ENCODE measurements at places on chromosomes 13 and 19. TPM values are rescaled to one million over a fixed set of nuclear protein-coding genes. Genes with fewer than 3 reads are reported as not detected.

The ZNF667 gene
- 0.45 TPM for total RNA-seq

The CACNA1A gene
- 1.2 TPM for total RNA-seq

The AMH gene
- 8.0 TPM for total RNA-seq

The FUT3 gene
- not detected for total RNA-seq

The TSHZ3 gene
- 1.6 TPM for total RNA-seq

The CYSLTR2 gene
- total RNA-seq = 4.0 TPM

The EBI3 gene
- total RNA-seq = 0.40 TPM

The NALCN gene
- not detected for total RNA-seq

The ZNF730 gene
- total RNA-seq = 0.15 TPM

The UNC13A gene
- 0.05 TPM for total RNA-seq

The IL17D gene
- 0.20 TPM for total RNA-seq

The PTH2 gene
- total RNA-seq = 1.4 TPM

The CFAP97D2 gene
- not detected for total RNA-seq

The ZNF329 gene
- total RNA-seq = 5.7 TPM

The BRSK1 gene
- 5.9 TPM for total RNA-seq

The ZNF766 gene
- total RNA-seq = 26.0 TPM

The MRPS31 gene
- 29.1 TPM for total RNA-seq

The FOXA3 gene
- total RNA-seq = not detected

The PRDX2 gene
- total RNA-seq = 256 TPM

The CASP14 gene
- not detected for total RNA-seq

The KLHL1 gene
- not detected for total RNA-seq

The ZNF492 gene
- total RNA-seq = 1.9 TPM

The HSPB6 gene
- total RNA-seq = not detected

The B9D2 gene
- 14.3 TPM for total RNA-seq

The PSG2 gene
- total RNA-seq = not detected

The LRG1 gene
- 0.05 TPM for total RNA-seq

The VSIG10L gene
- total RNA-seq = 0.46 TPM

The OR7D2 gene
- not detected for total RNA-seq

The TEX26 gene
- total RNA-seq = not detected

The TMC4 gene
- 3.1 TPM for total RNA-seq

The ERICH6B gene
- total RNA-seq = not detected

The ZIC5 gene
- not detected for total RNA-seq

The GRAMD1A gene
- total RNA-seq = 129 TPM

The SPACA4 gene
- not detected for total RNA-seq

The ZNF302 gene
- total RNA-seq = 27.8 TPM

The EDDM13 gene
- total RNA-seq = 1.9 TPM

The OXGR1 gene
- not detected for total RNA-seq

The ZNF627 gene
- 5.6 TPM for total RNA-seq

The ADGRL1 gene
- total RNA-seq = 14.7 TPM

The IGFL2 gene
- not detected for total RNA-seq

The SERP2 gene
- total RNA-seq = not detected

The SLC25A42 gene
- 25.9 TPM for total RNA-seq

The MADCAM1 gene
- 0.26 TPM for total RNA-seq

The PNMA8B gene
- 0.24 TPM for total RNA-seq

The CRB3 gene
- total RNA-seq = 1.3 TPM

Data from activated naive CD4-positive, alpha-beta T cell treated with anti-CD3 and anti-CD28 coated beads, Interleukin-2, amount 10 ng/mL, durations not matched to agents 5 hours and 36 hours (primary cell).